Inflammatory macrophage treated with lipopolysaccharide for 1 hour (primary cell): ENCODE measurements at places on chromosomes 16 and 17.

DNA sequence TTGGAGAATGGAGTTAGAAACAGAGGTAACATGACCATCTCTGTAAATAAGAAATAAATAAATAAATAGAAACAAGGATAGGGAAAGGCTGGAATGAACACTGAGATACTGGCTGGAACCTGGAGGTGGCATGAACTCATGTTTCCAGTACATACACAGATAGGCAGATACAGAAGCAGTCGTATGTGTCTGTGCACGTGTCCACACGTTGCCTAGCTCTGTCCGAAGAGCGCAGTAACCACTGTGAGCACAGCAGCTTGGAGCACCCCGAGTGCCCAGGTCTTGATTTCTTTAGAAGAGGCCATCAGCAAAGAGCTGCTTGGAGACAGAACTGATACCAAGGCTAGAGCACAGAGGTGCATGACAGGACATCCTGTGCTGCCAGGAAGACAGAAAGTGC is 37.1 kb upstream of the SLC38A8 start:
- DNase-seq: no peak

DNA sequence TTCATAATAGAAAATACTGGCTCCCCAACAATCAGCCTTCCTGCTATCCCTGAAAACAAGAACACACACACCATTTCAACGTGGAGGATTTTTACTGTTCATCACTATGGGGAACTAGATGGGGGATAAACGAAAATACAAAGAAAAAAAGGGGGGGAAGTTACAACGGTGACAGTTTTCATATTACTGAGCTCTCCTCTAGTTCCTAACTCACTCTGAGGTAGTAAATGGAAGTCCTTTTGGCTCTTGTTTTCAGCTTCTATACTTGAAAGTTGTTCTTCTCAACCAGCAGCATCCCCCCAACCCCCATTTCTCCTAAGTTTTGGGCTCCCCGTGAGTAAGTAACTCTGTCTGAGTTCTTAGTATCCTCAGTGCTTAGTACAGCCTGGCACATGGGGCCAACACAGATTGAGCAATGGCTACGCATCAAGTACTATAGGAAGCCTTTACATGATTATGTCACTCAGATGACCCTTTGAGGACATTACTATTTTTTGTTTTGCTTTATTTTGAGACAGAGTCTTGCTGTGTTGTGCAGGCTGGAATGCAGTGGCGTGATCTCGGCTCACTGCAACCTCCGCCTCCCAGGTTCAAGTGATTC is 4.2 kb upstream of the CORO7 start:
- peak; percentile 45 for DNase-seq

GRCh38 chr17:73593249-73593965 is 50.8 kb downstream of the SDK2 start:
- DNase-seq: no peak

GRCh38 chr17:33595828-33596227 is 302.7 kb upstream of the ASIC2 start:
- DNase-seq: no peak

GRCh38 chr17:50273654-50274040 is 619 bp upstream of the TMEM92 start:
- DNase-seq: no peak

GRCh38 chr17:14748036-14748710 is 447.3 kb downstream of the HS3ST3B1 start:
- peak; percentile 23 for DNase-seq

DNA sequence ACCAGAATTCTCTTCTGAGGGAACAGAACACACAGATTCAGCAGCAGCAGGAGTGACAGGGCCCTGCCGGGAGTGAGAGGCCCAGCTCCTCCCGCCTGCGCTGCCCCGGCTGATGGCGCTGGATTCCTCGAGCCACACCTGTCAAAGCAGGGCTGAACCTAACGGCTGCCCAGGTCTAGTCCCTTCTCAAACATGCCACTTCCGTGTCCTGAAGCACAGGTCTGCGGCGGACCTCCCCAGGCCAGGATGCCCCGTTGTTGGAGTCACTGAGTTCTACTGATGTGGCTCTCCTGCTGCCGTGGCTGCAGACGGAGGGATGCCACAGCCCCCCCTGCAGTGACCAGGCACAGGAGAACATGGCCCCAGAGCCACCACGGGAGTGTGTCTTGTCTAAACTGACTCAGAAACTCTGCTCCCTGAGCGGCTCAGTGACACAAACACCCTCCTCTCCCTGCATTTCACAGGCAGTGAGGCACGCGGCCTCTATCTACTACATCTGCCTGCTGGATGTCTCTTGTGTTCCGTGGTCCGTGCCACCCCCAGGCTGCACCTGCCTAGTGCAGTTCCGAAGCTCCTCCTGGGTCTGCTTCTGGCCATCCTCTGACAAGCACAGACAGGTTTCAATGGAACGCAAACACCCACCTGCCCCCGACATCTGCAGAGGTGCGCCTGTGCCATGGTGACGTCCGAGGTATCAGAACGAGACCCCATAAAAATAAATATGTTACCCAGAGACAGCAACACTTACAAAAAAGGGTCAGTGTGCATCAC is 44.7 kb upstream of the DNAH17 start:
- DNase-seq: no peak

DNA sequence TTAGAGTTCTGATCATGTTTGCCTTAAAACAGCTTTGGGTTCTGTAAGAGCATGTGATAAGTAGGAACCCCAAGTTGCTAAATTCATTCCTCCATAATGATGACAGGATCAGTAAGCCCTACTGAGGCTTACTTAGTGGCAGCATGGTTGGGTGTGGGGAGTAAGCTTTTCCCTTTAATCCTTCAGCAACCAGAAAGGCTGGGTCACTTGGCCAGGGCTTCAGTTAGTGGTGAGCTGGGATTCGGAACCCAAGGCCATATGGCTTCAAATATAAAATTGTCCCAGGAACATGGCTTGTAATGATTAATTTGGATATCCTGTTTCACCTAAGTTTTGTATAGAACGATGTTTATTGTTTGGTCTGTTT is 850 bp downstream of the GINS3 start:
- peak; percentile 4 for DNase-seq

- peak; percentile 76 for DNase-seq
Measured at GRCh38 chr17:35764123-35764991, 3.7 kb downstream of the C17orf50 start.

DNA sequence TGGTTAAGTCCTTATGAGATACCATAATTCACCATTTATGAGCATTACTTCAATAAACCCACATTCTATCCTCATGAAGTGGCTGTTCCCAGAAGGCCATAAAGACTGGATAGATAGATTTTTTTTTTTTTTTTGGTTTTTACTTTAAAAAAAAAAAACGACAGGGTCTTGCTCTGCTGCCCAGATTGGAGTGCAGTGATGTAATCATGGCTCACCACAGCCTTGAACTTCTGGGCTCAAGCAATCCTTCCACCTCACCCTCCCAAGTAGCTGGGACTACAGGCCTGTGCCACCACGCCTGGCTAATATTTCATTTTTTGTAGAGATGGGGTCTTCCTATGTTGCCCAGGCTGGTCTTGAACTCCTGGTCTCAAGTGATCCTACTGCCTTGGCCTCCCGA is 102.3 kb downstream of the XYLT1 start:
- DNase-seq: no peak

DNA sequence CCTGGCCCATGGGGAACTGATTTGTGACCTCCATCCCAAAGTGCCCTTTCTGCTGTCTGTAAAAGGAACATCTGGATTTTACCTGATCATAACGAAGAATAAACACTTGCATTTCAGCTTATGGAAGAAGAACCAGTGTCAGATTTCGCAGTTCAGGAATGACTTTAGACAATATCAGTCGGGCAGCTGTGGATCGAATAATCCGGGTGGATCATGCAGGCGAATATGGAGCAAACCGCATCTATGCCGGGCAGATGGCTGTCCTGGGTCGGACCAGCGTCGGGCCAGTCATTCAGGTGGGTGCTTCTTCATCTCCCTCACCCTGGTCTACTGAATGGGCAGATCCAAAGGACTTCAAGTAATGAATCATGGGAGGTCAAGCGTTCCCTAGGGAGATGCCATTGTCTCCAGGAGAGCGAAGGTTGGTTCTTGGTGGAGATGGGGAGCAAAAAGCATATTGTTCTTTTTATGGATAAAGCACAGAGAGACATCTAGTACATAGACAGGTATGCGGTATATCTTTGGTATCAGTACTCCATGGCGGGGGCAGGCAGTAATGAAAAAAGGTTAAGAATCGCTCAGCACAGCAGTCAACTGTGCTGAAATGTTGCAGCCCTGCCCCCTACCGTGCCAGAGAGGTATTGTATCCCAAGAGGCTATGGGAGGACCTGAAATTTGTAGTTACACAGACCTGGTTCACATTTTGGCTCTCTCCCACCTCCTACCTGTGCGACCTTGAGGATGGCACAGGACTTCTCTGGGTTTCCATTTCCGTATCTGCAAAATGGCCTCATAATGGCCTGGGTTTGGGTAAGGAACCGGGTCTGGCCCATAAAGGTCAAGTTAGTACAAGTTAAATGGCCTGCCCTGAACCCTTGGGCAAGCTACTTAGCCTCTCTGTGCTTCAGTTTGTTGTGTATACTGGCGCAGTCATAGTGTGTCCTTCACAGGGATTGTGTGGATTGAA is 4.7 kb downstream of the COQ7 start:
- no peak for DNase-seq

GRCh38 chr17:75518201-75518600 is 1.9 kb downstream of the TSEN54 start:
- no peak for DNase-seq

- no peak for DNase-seq
Measured at GRCh38 chr17:55275894-55276804, 11.4 kb downstream of the HLF start.

GRCh38 chr17:33285413-33285812 is 7.7 kb downstream of the ASIC2 start:
- DNase-seq: no peak

- DNase-seq: peak; percentile 38
Measured at GRCh38 chr17:10019941-10020451, 114.9 kb upstream of the RCVRN start.

DNA sequence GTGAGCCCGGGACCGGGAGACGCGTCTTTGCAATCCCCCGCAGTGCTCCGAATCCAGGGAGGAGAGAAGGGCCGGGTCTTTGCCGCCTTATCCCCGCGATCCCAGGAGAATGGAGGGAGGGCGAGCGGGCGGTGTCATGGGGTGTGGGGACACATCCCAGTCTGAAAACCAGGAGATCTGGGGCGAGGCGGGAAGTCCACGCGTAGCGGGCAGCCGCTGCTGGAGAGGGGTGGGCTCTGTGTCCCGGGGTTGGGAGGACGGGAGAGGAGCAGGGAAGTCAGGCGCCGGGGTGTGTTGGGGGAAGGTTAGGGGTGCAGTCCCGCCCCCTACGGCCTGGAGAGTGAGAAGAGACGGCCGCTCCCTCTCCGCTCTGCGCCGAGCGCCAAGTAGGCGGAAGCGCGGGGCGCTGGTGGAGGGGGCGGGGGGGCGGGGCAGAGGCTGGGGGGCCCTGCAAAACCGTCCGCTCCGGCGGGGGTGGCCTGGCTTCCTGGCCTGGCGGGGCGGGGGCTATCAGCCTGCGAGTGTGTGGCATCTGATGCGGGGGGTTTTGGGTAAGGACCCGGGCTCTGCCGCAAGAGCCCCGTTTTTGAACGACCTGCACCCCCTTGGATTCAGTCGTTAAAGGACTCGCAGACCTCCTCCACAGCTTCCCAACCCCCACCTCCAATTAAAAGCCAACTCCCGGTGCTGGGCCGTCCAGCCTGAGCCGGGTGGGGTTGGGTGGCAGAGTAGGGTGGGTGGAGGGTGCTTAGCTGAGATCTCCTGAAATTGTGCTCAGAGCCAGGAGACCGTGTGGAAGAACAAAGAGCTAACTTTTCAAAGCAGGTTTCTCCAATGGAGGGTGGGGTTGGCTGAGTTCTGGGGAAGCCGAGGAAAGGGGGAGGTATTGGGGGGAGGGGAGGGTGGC is 654 bp downstream of the LASP1 start:
- peak; percentile 44 for DNase-seq

DNA sequence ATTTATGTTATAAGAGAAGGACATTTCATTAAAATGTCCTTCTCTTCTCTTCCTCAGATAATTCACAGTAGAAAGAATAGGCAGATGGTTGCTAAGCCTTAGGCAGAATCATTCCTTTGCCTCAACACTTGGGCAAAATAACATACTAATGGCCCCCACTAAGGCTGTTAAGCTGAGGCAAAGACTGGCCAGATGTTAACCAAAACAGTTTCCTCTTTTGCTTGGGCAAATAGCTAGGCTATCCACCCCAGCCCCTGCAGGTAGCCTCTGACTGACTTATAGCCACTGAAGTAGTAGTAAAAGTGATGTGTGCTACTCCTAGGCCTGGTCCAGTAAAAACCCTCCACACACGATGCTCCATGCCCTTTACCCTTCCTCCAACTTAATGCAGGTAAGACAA is 55.2 kb downstream of the SPAG9 start:
- no peak for DNase-seq

DNA sequence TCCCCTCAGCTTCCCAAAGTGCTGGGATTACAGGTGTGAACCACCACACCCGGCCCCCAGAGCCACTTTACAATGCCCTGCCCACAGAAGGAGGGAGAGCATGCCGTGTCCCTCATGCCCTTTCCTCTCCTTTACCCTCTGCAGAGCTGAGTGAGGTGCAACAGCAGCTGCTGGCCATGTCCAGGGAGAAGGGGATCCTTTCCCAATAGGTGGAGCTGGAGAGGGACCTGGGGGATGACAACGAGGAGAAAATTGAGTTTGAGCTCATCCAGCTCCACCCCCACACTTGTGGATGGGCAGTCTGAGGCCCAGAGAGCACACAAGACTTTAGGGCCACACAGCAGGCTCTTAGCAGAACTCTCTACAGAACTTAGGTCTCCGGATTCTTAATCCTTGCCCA is 7.9 kb upstream of the GSDMA start:
- DNase-seq: no peak

DNA sequence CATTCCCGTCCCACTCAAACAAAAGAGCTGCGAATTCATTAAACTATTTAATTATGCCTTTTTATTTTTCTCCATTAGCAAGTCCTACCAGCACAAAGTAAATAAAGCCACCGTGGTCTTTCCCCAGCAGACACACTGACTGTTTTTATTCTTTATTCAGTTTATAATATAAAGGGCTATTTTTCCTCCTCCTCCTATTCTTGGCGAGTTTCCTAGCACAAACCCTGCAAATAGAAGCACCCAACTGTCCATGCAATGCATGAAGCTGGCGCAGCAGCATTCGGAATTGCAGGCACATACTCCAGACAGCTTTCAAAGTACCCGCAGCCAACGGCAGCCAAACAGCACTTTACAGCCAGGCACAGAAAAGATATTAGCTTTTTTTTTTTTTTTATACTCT is 583.4 kb upstream of the PSMD7 start:
- DNase-seq: no peak

GRCh38 chr16:12358898-12359297 is 382.4 kb downstream of the SNX29 start:
- no peak for DNase-seq

GRCh38 chr17:59848778-59849177 is 44.0 kb downstream of the TUBD1 start:
- DNase-seq: peak; percentile 68

DNA sequence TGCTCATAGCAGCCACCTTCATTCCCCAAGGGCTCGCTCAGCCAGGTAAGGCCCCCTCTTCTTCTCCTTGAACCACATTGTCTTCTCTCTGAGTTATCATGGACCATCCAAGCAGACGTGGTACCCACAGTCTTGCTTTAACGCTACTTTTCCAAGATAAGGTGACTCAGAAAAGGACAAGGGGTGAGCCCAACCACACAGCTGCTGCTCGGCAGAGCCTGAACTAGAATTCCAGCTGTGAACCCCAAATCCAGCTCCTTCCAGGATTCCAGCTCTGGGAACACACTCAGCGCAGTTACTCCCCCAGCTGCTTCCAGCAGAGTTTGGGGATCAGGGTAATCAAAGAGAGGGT is 272 bp downstream of the CCL2 start:
- no peak for DNase-seq

- DNase-seq: no peak
Measured at GRCh38 chr17:80377798-80378197, 37.2 kb upstream of the ENDOV start.
